ENCODE measurements at places on chromosomes 12 and 14.

GRCh38 chr14:50052517-50052916 lies 63.9 kb downstream of the VCPKMT start:
- DNase-seq, result no peak

GRCh38 chr12:128661226-128661569 lies 162.6 kb downstream of the SLC15A4 start:
- DNase-seq, result no peak

DNA sequence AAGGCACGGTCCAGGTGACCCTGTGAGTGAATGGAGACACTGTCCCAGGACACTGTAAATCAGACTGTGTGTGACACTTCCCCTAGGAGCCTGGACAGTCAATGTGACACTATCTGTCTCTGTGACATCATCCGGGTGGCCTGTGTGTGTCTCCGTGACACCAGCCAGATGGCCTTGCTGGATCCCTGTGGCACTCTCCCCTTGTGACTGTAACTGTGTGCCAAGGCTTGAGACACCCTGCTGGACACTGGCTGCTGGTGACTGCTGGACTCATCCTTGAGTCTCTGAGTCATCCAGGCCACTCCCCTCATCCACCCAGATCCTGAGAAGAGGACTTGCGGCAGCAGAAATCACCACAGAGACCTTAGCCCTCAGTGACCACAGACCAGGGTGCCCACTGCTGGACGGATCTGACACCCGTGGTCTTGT lies 51.6 kb downstream of the MVK start:
- no peak for DNase-seq

GRCh38 chr12:14654416-14654815 lies 42.0 kb downstream of the GUCY2C start:
- DNase-seq, result no peak

DNA sequence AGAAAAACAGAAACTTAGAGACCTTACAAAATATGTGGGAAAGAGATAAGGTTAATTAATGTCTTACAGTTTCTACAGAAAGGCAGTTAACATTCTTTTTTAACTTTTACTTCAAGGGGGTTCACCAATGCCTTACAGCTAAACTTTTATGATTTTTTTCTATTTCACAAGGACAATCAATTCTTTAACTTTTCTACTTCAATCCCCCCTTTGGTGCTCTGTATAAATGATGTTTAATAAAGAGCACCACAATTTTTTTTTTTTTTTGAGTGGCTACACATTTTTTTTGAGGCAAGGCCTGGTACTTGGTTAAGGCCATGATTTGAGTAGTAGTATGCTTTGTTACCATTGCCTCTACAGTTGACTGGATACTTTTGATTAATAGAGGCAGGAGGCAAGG lies 279.6 kb downstream of the PRKD1 start:
- DNase-seq, result no peak

- no peak for DNase-seq
Measured at GRCh38 chr12:5871741-5872140, 73.3 kb downstream of the ANO2 start.

GRCh38 chr12:58046271-58046670 lies 104.9 kb downstream of the ATP23 start:
- no peak for DNase-seq

DNA sequence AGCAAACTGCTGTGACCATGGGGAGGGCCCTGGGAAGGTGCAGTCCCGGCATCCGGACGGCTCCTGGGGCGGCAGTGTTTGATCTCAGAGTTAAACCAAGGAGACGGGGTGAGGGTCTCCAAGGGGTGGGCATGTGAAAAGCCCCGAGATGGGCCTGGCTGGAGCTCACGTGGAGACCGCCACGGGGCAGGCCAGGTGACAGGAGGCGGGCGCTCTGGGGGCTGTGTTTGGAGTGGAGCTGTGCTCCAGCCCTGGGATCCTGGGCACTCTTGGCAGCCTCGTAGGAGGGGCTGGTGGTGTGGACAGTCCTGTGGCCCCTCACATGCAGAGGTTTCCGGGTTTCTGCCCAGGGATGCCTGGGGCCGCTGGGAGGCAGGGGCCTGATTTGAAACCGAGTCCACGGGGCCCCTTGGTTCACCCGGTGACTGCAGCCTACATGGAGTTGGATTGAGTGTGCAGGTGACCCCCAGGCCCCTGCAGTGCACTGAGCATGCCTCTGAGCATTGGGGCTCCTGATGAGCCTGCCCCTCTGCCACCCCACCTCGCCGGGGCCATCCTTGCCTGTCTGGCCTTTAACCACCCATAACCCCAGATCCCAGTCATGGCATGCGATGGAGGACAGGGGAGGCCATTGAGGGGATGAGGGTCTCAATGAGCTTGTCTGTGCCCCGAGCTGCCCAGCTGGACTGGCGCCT lies 8.4 kb downstream of the KIF26A start:
- no peak for DNase-seq

GRCh38 chr12:123982269-123982668 lies 9.3 kb downstream of the ZNF664 start:
- no peak for DNase-seq

DNA sequence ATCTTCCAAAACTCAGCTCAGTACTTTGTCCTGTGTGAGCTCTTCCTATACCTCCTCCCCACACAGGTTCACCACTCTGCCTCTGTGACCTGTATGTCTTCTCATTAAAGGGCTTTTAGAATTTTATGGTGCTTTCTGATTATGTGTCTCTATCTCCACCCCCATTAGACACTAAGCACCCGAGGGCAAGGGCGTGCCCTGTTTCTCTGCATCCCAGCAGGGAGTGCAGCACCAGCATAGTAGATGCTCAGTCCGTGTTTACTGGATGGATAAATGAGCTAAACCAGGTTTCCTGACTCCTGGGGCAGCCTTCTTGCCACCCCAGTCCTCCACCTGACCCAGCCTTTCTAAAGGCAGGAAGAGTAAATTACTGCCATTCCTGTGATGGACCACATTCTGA lies 333.8 kb downstream of the CACNA1C start:
- no peak for DNase-seq

GRCh38 chr12:97805146-97805545 lies 342.5 kb downstream of the RMST start:
- no peak for DNase-seq

GRCh38 chr12:102484017-102484416 lies 3.7 kb upstream of the IGF1 start:
- no peak for DNase-seq

DNA sequence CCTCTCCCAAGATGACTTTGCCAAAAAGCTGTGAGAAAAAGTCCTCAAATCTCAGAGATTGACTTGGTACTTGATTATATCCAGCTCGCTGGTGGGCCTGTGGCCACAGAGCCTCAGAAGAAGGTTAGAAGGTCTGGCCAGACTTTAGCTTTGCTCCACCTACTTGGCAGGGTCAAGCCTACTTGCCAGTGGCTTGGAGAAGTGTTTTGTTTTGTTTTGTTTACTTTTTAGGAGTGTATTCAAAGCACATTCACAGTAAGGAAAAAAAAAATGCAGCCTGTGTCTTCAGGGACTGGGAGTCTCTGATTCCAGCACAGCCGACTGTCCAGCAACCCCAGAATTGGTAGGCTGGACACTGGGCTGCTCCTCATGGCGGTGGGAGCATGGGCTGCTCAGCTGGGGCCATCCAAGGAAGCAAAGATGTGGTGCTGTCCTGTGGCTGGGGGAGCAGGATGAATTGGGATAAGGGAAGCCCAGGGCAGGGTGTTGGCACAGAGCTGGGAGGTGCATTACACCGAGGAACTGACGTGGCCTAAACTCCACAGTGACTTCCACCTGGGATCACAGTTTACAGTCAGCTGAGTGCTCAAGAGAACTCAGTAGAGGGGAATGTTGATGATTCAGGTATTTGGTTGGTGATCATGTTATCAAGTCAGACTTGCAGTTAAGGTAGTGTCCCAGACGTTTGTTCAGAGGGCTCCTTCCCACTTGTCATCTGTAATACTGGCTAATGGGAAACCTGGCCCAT lies 73.5 kb downstream of the PPP2R5C start:
- DNase-seq, result no peak

DNA sequence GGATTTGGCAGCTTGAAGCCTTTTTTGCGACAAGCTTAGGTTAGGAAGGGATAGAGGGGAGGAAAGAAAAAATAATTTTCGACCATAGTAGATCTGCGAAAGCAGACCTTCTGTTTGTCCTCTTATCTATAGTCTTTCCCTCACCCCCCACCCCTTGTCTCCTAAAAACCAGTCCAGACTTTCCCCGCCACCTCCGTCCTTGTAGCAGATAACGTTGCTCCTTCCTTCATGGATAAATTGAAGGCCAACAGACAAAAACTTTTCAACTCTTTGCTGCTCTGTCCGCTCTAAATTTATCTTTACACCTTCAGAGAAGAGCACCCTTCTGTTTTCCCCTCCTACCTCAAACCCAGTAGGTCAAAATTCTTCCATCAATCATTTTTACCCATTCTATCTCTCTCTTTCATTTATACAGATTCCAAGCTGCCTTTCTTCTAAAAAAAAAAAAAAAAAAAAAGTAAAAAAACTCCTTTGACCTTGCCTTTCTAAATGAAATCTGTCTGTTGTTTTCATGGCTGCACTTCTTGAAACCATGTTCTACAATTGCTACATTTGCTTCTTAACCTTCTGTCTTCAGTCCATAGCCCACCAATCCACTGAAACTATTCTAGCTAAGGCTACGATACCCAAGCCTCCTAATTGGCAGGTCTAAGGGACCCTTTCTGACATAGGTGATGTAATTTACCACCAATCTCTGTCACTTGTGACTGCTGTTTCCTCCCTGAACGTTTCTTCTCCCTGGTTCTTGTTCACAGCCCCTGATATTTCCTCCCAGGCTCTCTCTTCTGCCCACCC lies 11.1 kb upstream of the NEMF start:
- no peak for DNase-seq

DNA sequence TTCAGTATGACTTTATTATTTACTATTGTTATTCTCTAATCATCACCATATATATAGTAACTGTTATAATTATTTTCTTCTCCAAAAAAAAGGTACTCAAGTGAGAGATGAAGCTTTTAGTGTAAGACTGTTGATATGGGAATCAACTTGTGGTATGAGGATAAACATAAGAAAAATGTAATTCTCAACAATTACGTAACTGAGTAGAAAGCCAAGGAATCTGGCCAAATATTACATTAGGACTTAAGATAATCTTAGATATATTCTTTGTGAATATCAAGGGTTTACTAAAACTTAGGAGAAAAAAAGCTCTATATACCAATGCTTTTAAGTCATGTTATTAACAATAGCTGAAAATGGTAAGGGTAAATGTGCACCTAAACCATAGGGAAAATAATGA lies 13.3 kb downstream of the SENP1 start:
- DNase-seq, result no peak

GRCh38 chr14:73359445-73359844 lies 98.9 kb downstream of the NUMB start:
- no peak for DNase-seq

GRCh38 chr14:69027242-69027913 lies 48.3 kb upstream of the ACTN1 start:
- DNase-seq, result no peak

GRCh38 chr12:105741786-105742566 lies 396.8 kb downstream of the NUAK1 start:
- DNase-seq, result no peak

- no peak for DNase-seq
Measured at GRCh38 chr12:59708064-59708463, 112.2 kb downstream of the SLC16A7 start.

DNA sequence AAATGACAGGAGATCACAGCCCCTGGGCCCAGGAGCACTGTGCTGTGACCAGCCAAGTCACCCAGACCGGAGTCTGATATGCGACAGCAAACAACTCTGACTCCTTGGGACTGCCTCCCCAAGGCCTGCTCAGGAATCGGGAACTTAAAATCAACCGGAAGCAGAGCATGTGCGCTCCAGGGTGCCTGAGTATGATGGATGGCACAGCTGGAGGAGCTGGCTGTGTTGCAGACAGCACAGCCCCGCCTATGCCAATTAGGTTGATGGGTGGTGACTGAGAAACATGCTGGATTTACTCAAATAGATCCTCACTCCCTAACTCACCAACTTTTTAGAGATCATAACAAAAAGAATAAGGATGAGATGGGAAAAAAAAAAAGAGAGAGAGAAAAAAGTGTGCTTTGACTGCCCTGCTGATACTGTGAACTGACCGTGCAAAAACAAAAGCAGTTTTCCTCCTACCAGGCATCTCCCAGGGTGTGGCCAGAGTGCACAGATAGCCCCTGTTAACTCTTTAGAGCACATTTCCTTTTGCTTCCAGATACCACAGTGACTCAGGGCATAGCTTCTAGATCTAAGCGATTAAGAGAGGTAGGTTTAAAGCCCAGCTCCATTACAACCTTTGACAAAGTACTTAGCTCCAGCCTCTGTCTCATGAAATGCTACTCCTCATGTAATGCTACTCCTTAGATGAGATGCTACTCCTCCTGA lies 27.4 kb upstream of the STON2 start:
- no peak for DNase-seq

GRCh38 chr12:96986883-96987523 lies 79.9 kb downstream of the NEDD1 start:
- DNase-seq, result no peak

DNA sequence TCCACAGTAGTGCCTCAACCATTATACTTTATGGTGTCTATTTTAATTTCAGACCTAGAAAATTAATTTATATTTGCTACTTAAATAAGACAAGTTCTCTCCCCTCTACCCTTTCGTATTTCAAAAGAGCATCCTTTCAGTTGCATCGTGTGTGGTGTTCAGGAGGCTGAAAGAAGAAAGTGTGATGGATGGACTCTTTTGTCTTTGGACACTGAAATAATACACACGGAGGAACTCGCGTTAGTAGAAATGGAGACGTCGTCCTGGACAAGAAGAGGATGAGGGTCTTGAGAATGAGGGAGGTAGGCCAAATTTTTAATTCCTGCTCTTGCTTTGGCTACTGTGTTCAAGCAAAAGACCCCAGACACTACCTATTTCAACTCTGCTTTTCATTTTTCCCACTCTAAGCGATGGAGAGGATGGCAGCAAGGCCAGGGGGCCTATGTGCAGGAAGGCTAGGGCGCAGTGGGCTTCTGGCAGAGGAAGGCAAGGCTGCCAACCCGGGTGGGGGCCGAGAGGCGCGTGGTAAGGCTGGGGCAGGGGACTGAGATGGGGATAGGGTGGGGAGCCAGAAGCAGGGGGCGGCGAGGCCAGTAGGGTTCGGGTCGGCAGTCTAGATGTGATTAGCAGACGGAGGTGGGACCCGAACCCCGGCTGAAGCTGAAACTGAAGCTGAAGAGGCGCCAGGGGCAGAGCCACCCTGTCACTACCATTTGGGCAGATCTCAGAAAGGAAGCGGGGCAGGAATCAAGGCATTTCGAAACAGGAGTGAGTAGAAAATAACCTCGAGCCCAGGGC lies 722 bp downstream of the TMED8 start:
- no peak for DNase-seq

- no peak for DNase-seq
Measured at GRCh38 chr12:127401005-127401404, 866.0 kb upstream of the TMEM132C start.

GRCh38 chr14:30211326-30211725 lies 283.7 kb upstream of the PRKD1 start:
- DNase-seq, result no peak

- no peak for DNase-seq
Measured at GRCh38 chr12:116187151-116187511, 90.4 kb downstream of the MED13L start.

- no peak for DNase-seq
Measured at GRCh38 chr12:50992819-50993218, 33.4 kb downstream of the SLC11A2 start.
